ENCODE measurements at places on chromosomes 2 and 18.

- no peak for DNase-seq
These were observed 33.0 kb upstream of the GREB1 start for GRCh38 chr2:11500702-11501303.

GRCh38 chr2:24919037-24919505 lies 966 bp downstream of the ADCY3 start:
- peak; percentile 39 for DNase-seq

DNA sequence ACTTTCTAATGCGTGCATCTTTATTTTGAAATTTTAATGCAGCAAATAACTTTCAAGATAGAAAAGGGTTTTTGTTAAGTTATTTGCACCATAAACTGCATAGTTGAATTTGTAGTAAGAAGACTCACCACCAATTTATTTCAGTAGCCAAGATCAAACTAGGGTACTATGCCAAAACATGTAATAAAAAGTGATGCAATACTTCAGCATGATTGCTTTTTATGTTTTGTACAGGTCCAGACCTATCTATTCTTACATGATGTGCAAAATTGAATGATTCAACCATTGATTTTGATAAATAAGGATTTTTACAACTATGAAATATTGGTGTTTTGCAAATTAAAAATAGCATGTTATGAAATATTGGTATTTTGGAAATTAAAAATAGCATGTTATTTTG lies 26.7 kb downstream of the AGPS start:
- DNase-seq = no peak

DNA sequence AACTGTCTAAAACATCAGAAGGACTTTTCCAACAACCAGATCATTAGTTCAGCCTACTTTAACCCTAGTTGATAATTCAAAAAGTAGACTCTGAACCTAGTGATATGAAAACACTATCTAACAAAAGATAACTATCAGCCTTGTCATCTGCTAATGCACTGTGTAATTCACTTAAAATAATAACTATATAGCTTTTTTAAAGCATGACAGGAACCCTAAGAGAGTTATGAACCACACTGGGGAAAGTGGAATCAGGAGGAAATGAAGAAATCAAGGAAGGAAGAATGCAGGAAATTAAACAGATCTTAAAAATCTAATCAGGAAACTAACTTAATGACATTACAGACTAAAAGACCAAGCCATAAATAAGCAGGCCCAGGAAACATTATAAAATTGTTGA lies 9.0 kb downstream of the B4GALT6 start:
- DNase-seq = no peak

DNA sequence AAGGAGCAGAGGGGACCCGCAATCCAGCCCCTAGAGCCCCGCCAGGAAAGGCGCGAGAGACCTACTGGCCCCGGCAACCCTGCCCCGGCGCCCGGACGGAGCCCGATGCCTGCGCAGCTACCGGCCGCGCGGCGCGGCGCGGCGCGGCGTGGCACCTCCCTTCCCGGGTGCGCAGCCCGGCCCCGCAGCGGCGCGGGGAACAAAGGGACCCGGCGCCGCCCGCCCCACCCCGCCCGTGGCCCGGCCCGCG lies 307 bp downstream of the CDH2 start:
- DNase-seq = no peak

DNA sequence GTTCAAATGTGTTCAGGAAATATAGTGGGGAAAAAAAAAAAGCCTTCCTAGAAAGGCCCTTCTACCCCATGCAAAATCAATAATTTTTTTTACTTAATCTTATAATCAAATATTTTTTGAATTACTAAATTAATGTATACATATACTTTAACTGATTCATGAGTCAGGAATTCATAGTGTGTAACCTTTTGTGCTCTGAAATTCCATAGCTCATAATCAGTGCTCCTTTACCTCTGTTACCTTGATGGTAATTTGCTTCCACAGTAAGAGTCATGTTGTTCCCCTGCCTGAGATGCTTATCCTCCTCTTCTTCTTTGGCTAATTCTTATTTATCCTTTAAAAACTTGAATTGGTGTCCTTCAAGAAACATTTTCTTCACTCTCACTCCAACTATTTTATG lies 414.2 kb downstream of the THSD7B start:
- no peak for DNase-seq

DNA sequence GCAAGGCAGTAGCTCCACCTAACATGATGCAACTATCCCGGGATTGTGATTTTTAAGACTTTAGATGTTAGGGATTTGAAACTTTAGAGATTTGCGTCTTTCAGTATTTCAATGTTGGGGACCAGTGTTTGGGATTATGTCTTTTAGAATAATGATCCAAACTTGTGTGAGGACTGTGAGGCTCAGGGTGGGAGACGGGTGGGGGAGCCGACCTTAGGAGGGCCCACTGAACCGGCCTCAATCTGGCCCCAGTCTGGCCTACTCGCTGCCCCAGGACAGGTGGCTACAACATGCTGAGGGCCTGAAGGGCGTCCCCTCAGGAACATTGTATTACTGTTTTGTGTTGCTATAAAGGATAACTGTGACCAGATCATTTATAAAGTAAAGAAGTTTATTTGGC lies 10.7 kb downstream of the AMER3 start:
- DNase-seq = no peak

DNA sequence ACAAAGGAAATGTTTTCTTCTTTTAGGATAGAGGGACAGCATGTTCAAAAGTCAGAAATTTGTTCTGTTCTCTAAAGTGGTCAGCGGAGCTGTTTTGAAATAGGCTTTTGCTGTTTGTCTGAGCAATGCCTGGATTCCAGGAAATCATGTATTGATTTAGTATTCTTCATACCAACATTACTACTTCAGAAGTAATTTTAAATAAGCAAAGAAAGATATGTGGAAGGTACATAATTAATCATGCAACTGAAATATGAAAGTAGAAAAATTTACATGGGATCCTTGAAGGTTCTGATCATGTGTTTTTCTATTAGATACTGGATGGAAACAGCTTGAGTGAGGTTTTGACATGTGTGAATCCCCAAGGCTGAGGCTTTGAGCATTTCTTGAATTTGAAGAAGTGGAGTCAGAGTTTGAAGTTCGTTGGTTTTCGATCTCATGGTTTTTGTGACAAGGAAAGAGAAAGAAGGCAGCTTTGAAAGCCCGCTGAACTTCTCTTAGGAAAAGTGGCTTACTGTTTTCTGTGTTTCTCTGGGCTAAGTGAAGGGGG lies 220.0 kb downstream of the LDLRAD4 start:
- no peak for DNase-seq

DNA sequence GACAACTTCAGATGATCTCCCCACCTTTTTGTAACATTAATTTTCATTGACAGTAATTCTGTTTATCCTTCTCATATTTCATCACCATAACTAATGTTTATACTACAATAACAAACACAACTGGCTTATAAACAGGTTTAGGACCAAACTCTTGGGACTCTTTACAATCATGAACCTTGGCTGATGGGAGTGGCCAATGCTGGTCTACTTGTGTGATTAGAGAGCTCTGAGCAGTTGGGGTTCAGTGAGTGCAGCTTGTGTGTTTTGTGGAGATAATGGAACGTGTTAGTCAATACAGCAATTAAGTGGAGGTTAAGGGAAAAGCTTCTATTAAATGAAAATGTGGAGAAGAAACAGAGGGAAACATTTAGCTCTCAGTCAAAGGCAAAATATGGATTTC lies 207.1 kb downstream of the SPAG16 start:
- no peak for DNase-seq

Data from T follicular helper cell (primary cell).